Vagina (tissue), 2 donors: ENCODE measurements at places on chromosomes 5 and 9. TPM values are rescaled to one million over a fixed set of nuclear protein-coding genes. Genes with fewer than 3 reads are reported as not detected.

- H3K4me3 ChIP-seq = no peak overlapping the region
- H3K36me3 ChIP-seq = no peaks in the 10 kb centered on the region
- no peaks in the 10 kb centered on the region for H3K27me3 ChIP-seq
- H3K4me1 ChIP-seq = no peaks in the 10 kb centered on the region
- no peak for DNase-seq
Observed at GRCh38 chr5:175609526-175609925, 48.3 kb upstream of the HRH2 start.

DNA sequence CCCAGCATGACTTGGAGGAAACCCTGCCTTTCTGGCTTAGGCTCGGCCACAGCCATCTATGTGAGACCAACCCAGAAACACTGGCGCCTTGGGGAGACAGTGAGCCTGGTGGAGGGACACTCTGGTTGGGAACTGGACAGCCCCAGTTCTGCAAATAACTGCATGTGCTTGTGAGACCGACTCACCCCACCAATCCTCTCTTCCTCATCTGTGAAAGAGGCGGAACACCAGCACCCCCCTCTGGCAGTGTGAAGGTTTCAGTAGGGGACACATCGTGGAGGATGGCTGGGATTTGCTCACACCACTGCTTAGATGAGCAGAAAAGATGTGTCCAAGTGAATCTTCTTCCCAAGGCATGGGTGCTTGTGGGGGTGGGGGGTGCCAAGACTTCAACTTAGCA is 43.4 kb upstream of the N4BP3 start:
- no peak overlapping the region for H3K4me3 ChIP-seq
- no peak overlapping the region for H3K27ac ChIP-seq
- H3K4me1 ChIP-seq = peaks cover 8% of the 10 kb centered on the region
- no peaks in the 10 kb centered on the region for H3K36me3 ChIP-seq

GRCh38 chr9:5095795-5096194 is 89.6 kb downstream of the INSL6 start:
- H3K4me1 ChIP-seq = no peaks in the 10 kb centered on the region

DNA sequence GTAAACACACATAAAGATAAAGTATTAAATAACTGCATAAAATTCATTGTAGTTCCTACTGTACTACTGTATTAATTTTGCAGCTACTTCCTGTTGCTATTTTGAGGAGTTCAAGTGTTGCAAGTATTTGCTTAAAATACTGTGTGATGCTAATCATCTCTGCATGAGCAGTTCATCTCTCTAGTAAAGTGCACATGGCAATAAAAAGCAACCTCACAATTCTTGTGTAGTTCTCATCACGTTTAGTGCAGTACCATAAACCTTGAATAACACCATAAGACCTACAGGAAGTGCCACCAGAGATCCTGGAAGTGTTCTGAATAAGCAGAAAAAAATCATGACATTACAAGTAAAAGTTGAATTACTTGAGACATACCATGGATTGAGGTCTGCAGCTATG is 34.6 kb downstream of the CPLANE1 start:
- H3K4me1 ChIP-seq = no peaks in the 10 kb centered on the region
- DNase-seq = no peak
- H3K27me3 ChIP-seq = no peaks in the 10 kb centered on the region
- peaks cover 36% of the 10 kb centered on the region for H3K36me3 ChIP-seq

- no peak for DNase-seq
- H3K27ac ChIP-seq = no peak overlapping the region
- H3K4me3 ChIP-seq = no peak overlapping the region
- H3K36me3 ChIP-seq = no peaks in the 10 kb centered on the region
- H3K27me3 ChIP-seq = no peaks in the 10 kb centered on the region
Observed at GRCh38 chr9:123742009-123742767, 187.7 kb downstream of the DENND1A start.

- H3K4me1 ChIP-seq = no peaks in the 10 kb centered on the region
- H3K27me3 ChIP-seq = no peaks in the 10 kb centered on the region
- H3K27ac ChIP-seq = no peak overlapping the region
- H3K4me3 ChIP-seq = no peak overlapping the region
Observed at GRCh38 chr9:2466703-2467102, 154.9 kb upstream of the VLDLR start.

- H3K4me3 ChIP-seq = no peak overlapping the region
- no peaks in the 10 kb centered on the region for H3K27me3 ChIP-seq
- DNase-seq = no peak
Observed at GRCh38 chr9:98958271-98958984, 14.7 kb downstream of the COL15A1 start.

GRCh38 chr9:136339173-136339957 is 12.0 kb downstream of the GPSM1 start:
- H3K4me1 ChIP-seq = peaks cover 14% of the 10 kb centered on the region
- no peaks in the 10 kb centered on the region for H3K36me3 ChIP-seq
- H3K27me3 ChIP-seq = no peaks in the 10 kb centered on the region
- DNase-seq = no peak

DNA sequence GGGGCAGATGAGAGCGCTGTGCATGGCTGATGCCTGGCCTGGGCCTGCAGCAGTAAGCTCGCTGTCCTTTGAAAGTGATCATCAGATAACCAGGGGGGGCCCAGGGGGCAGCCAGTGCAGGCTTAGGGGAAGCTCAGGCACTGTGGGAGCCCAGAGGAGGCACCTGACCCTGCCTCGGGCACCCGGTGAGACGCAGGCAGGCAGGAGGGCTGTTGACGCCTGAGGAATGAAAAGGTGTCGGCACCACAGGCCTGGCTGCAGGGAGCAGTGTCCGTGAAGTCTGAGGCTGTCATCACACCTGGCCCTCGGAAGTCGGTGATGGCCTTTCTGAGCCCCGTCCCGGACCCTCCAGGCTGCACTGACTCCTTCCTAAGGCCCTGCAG is 84.6 kb downstream of the RXRA start:
- H3K4me3 ChIP-seq = no peak overlapping the region
- H3K27ac ChIP-seq = peak overlapping the region; percentile 80
- DNase-seq = no peak
- H3K36me3 ChIP-seq = peaks cover 6% of the 10 kb centered on the region
- no peaks in the 10 kb centered on the region for H3K27me3 ChIP-seq

- H3K27me3 ChIP-seq = no peaks in the 10 kb centered on the region
- H3K27ac ChIP-seq = no peak overlapping the region
- no peaks in the 10 kb centered on the region for H3K36me3 ChIP-seq
- no peak for DNase-seq
Observed at GRCh38 chr5:122473138-122473843, 161.3 kb downstream of the SNCAIP start.

GRCh38 chr5:40386289-40386688 is 293.4 kb upstream of the PTGER4 start:
- H3K36me3 ChIP-seq = no peaks in the 10 kb centered on the region
- no peak overlapping the region for H3K4me3 ChIP-seq
- no peaks in the 10 kb centered on the region for H3K4me1 ChIP-seq
- DNase-seq = no peak
- H3K27me3 ChIP-seq = no peaks in the 10 kb centered on the region
- H3K27ac ChIP-seq = no peak overlapping the region

DNA sequence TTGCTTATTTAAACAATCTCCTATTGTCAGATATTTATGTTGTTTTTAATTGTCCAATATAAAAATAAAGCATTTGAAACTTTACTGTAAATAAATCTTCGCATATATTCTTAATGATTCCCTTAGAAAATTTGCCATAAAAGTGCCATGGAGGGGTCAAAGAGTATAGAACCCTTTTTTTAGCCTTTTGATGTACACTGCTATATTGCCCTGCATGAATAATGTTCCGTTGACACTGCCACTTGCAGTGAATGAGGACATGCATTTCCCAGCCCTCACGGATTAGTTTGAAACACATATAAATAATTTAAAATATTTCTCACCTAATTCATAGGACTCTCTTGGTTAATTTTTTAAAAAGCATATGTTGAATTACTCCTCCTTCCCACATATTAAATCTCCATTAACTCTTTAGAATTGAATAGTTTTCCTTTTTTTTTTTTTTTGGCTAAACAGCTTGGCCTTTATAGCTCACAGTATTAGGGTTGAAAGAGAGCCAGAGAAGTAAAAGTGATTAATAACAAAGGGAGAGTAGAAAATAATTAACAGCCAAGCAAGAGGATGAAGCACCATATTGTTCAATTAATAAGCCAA is 129.8 kb upstream of the SGCD start:
- H3K4me1 ChIP-seq = no peaks in the 10 kb centered on the region
- H3K27ac ChIP-seq = no peak overlapping the region
- H3K4me3 ChIP-seq = no peak overlapping the region
- DNase-seq = no peak

GRCh38 chr9:130078547-130078946 is 24.8 kb downstream of the GPR107 start:
- no peak overlapping the region for H3K4me3 ChIP-seq
- H3K27me3 ChIP-seq = no peaks in the 10 kb centered on the region
- peaks cover 13% of the 10 kb centered on the region for H3K4me1 ChIP-seq
- no peak for DNase-seq

Gene ZNF483
- 8.8 TPM for total RNA-seq

Gene PCDHA1
- not detected for total RNA-seq

Gene CDKN2A
- total RNA-seq = 25.8 TPM

Gene PCSK1
- 1.7 TPM for total RNA-seq

Gene OLFML2A
- total RNA-seq = 39.3 TPM

Gene TMC1
- total RNA-seq = not detected

Gene SNX30
- 7.9 TPM for total RNA-seq
